Activated CD4-positive, alpha-beta T cell treated with anti-CD3 and anti-CD28 coated beads, Interleukin-10, Interleukin-2, amounts not matched to agents 100 ng/mL and 50 ng/mL, durations not matched to agents 16 hours and 8 hours (primary cell): ENCODE measurements at places on chromosomes 5 and 9.
A peak's percentile ranks its signal among the peaks of the same experiment; 100 is the strongest.

- DNase-seq = no peak
These were observed 107.8 kb downstream of the ZNF354C start for GRCh38 chr5:179167871-179168451.

GRCh38 chr9:127360829-127361228, 36.1 kb upstream of the SLC2A8 start:
- no peak for DNase-seq

DNA sequence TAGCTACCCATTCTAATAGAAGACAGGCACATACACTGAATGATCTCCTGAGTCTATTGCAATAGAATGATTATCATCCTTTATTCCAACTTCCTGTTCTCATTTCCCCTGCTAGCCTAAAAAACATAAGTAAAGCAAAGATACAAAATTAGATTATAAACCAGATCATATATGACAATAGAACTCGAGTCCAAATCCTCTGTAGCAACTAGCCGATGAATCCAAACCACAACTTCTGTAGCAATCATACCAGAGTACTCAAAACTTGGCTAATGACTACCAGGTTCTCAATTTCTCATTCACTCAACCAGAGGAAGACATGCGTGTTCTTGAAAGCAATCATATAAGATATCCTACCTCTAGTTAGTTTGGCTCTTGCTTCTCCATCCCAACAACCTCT, 622.1 kb downstream of the PSAT1 start:
- DNase-seq = no peak

DNA sequence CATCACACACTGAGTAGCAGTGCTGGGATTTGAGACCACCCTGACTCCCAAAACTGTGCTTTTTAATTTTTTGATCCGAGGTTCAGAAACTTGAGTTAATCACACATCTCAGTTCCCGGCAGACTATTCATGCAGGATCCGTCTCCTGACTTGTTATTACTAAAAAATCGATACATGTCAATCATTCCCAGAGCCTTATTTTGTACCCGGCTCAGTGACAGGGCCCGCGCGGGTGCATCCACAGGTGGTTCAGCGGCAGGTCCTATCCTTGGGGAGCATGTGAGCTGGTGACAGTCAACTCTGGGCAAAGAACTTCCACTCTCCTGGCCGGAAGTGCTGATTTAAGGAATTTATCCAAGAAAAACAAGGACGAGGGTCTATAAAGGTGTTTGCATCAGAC, 95.9 kb upstream of the MVB12B start:
- DNase-seq = no peak

DNA sequence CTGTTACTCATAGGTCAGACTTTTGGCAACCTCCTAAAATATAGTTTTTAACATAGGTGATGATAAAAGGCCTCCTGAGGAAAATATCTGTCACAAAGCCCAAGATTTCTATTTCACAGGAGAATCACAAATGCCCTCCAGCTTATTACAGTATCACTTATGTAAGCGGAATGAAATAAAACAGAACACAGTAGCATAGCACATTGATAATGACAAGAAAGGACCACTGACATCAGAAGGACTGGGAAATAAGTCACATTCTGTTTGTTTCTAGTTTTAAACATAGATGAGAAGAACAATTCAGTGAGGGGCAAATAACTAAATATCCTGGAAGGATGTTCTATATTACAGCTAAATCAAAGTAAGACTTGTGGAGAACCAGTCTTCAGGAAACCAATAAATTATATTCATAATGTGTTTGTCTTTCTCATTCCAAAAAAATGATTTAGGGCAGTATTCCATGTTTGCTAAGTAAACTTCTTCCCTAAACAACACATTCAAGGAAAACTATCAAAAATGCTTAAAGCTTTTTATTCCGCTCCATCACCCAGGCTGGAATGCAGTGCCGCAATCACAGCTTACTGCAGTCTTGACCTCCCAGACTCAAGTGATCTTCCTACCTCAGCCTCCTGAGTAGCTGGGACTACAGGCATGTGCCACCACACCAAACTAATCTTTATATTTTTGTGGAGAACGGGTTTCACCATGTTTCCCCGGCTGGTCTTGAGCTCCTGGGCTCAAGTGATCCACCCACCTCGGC, 20.8 kb upstream of the CTNNAL1 start:
- DNase-seq = no peak

DNA sequence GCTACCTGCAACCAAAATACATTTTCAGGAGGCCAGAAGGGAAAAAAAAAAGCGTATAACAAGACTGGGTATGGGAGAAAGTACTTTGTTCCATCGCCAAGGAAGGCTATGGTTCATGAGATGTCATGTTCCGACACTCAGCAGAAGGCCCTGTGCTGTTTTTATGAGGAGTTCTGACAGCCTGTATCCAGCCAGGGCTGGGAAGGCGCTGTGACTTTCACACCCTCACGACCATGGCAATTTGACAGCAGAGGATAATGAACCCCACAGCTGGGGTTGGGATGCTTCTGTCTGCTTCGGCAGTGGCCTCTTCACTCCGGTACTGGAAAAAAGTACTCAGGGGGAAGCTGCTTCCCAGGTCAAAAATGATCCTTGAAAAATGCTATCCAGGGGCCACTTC, 154.4 kb downstream of the PRELID2 start:
- DNase-seq = no peak

DNA sequence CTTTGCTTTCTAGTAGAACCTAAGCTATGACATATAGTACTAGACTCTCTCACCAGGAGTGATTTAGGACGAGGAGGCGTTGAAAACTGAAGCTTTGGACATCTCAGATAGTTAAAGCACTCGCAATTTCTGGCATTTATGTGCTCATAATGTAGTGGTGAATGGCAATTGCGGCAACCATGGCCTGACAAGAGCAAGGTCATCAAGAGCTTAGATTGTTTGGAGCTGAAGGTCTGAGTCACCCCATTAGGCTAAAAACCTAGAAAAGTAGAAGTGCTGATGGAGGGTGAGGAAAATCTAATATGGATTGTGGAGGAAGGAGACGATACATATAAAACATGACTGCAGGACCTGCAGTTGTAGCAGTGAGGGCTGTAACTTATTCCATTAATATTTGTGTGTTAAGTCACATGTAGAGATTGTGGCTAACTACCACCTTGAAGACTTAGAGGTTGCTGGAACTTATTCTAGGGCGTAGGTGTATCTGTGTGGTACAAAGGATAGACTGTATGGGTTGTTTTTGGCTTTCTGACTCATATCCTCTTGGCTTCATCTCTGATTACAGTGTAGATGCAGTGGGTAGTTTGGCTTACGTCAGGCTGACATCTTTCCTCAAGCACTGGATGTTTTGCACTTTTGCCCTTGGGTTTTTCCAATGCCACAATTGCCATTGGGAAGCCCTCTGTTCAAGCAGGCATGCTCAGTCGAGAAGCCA, 138.9 kb upstream of the CDKN2B start:
- DNase-seq = peak; percentile 58

DNA sequence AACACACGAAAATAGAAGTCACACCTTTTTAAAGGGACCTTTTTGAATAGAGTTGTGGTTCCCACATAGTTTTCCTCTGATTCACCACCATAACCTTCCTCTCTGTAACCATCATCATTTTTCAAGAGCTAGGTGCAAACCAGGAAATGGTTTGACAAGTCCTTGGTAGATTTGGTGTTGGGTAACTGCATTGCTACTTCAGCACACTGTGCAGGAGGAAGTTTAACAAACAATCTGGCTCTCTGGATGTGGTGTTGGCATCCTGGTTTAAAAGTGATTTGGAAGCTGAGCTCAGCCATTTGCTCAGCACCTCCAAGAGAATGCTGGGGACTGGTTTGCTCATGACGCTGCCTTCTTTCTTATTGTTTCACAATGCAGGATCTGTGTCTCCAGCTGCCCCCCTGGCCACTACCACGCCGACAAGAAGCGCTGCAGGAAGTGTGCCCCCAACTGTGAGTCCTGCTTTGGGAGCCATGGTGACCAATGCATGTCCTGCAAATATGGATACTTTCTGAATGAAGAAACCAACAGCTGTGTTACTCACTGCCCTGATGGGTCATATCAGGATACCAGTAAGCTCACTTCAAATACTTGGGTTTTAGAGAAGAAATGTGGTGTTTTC, 213.1 kb downstream of the RFK start:
- DNase-seq = peak; percentile 79

- DNase-seq = no peak
These were observed 220.2 kb downstream of the AUH start for GRCh38 chr9:91141407-91141965.

DNA sequence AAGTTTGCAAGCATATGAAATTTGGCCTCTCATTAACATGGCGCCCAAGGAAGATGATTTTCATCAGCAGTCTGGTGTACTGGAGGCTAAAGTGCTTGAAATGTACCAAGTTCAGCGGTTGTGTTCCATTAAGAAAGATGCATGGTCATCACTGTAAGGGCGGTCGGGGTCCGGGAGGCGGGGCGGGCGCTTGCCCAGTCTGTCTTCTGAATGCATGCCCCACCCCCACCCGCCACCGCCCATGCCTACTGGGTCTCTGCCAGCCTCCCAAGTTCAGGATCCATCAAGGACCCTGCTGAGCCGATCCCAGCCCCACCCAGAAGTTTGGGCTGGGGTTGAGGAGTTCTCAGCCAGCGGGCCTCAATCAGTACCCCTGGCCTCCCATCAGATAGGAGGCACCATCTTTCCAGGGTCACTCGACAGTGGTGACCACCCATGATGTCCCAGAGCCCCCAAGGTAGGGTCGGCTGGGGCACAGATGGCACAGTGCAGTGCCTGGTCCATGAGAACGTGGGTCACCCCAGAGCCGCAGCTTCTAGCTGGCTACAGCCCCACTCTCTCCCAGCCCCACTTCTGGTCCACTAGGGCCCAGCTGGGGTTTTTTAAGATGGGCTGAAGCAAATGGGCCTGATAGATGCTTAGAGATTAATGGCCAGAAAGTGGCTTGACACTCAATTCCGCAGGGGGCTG, 24.4 kb upstream of the PRDM12 start:
- no peak for DNase-seq

DNA sequence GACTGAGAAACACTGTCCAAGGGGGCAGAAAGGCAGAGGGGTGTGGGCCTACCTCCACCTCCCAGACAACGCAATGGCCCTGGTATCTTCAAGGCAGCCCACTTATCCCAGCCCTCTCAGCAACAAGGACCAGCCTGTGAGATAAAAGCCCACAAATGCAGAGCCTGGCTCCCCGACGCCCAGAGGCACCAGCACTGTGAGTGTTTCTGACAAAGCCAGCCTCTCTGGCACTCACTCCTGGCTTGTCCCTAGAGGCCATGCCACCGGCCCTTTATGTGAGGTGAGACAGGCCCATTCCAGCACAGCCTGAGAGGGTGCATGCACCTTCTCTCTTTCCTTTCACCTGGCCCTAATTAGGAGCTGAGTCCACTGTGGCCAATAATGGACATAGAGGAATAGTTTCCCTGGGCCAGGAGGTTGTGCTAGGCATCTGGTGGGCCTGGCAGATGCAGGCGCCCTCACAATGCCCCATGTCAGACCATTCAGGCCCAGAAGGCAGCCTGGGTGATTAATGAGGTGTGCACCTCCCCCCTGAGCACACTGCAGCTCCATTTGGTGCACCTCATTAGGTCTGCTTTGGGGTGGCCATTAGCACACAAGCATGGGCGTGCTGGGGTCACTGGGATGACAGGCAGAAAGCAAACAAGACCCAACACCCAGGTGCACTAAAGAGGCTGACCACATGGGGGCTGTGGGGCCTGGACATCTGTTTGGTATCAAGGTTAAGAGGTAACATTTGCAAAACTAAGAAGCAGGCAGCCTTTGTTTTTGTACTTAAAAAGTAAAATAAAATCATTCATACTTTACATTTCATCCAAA, 176.0 kb downstream of the MED10 start:
- no peak for DNase-seq

DNA sequence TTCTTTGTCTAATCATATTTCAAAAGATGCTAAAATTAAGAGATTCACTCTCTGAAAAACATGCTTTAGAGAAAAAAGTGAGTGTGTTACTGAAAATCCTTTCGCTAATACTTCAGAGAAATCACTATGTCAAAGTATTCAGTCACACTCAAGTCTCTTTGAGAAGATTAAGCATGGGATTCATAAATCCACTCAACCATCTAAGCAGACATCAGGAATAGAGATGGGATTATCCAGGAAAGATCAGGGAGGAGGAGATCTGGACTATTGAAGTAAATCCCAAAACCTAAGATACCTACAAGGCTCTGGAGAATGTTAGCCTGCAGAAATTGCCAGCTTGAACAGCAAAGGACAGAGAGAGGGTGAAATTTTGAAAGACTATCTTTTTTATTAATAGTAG, 317.2 kb upstream of the ACO1 start:
- no peak for DNase-seq

- no peak for DNase-seq
These were observed 49.7 kb downstream of the PTBP3 start for GRCh38 chr9:112283582-112284253.

DNA sequence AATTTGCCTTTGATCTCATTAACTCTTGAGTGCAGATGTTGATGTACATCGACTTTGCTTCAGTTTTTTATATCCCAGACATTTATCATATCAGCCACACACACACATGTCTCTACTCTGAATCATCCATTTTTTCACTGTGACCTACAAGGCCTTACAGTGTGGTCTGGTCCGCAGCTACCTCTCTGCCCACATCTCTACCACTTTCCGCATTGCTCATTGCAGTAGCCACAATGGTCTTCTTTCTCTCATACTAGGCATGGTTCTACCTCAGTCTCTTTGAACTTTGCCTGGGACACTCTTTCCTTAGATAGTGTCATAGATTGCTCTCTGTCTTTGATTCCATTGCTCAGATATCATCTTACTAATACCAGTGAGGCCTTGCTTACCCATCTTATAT, 87.9 kb upstream of the FSD1L start:
- DNase-seq = peak; percentile 85

- no peak for DNase-seq
These were observed 175.2 kb downstream of the GAPVD1 start for GRCh38 chr9:125436613-125437443.

DNA sequence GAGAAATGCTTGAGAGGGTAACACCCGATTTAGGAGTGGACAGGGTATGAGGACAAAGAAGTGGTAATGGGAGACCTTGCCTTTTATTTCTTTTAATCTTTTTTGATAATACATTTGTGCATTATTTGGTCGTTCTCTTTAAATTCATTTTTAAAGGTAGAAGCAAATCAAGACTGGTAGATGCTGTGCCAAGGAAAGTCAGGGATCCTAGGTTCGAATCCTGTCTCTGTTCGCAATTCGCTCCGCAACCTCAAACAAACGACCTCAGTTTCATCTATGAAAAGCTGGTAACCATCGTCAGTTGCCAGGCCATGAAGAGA, 353 bp upstream of the TMED9 start:
- no peak for DNase-seq

DNA sequence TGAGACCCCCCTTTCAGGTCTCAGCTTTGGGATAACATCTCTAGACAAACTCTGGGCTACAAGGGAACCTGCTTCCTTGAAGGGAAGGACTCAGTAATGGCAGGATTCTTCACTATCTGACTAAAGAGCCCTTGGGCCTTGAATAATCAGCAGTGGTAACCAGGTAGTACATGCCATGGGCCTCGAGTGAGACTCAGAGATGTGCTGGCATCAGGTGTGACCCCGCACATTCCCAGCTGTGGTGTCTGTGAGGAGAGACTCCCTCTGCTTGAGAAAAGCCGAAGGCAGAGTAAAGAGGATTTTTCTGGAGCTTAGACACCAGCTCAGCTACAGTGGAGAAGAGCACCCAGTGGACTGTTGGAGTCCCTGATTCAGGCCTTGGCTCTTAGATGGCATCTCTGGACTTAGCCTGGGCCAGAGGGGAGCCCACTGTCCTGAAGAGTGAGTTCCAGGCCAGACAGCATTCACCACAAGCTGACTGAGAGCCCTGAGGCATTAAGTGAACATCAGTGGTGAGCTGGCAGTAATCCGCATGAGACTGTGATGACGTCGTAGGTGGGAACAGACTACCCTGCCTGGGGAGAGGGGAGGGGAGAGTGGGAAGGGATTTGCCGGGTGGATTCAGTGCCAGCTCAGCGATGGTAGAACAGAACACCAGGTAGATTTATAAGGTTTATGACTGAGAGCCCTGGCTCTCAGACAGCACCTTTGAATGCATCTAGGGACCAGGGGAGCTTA, 5.3 kb upstream of the ZNF782 start:
- DNase-seq = no peak
